HuH-7 (cell line): ENCODE measurements at places on chromosomes 1 and 21.

GRCh38 chr1:33305816-33306652 lies 14.9 kb downstream of the A3GALT2 start:
- DNase-seq, result no peak

DNA sequence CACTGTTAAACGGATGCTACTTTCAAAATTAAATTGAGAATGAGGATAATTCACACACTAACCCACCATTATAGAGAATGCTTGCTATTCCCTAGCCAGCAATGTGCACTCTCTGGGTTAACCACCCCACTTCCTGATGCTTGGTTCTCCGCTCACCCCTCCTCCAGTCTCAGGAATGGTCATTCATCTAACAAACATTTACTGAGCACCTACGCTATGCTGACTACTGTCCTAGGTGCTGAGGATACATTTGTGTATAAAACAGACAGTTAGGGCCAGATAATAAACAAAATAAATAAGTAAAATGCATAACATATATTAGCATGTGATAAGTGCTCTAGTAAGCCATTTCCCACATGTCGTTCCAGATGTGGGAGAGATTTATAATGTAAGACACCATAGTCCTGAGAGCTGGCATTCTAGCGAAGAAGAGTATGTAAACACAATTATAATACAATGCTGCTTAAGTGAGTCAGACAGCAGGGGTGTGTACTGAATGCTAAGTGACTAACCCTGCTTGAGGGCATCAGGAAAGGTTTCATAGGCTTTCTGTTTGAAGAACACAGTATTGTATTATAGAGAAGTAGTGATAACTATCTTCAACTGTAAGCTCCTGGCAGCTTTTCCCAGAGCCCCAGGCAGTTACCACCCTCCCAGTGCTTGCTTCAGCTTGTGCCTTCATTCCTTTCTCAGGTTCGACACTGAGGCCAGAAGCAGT lies 126.7 kb upstream of the CACHD1 start:
- no peak for DNase-seq

GRCh38 chr1:171429137-171429536 lies 56.2 kb upstream of the PRRC2C start:
- DNase-seq, result no peak

DNA sequence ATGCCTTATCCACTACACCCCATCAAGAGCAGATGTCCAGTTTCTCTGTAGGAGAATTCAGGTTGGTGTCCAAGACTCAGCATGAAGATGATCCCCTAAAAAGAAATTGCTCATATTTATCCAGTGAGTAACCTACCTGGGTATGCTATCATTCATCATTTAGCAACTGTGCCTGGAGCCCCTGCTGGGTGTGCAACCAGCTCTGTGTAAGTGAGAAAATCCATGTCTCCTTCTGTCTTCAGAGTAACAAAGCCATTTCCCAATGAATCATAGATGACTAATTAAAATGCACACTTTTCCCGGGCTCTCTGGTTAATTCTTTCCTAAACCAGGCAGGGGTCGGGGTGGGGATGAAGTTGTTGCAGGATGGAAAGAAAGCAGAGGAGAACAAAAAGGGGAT lies 35.8 kb downstream of the OLFML3 start:
- no peak for DNase-seq

DNA sequence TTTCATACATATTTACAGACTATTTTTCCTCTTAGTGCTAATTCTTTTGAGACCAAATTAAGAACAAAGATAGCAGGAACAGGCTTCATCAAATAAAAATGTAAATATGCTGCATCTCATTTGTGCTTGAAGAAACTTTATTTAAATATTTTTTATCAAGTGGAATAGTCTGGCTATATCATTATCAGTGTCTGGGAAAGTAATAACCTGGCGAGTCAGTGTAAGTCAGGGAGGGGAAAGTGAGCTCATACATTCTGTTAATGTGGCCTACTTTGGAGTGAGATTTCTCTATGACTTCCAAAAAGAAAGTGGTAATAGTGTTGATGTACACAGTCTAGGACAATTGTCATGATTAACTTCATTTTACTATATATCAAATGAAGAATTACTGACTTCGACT lies 1045.1 kb downstream of the ADGRL2 start:
- DNase-seq, result no peak

- no peak for DNase-seq
Measured at GRCh38 chr21:16624479-16625118, 888.2 kb upstream of the CXADR start.

- no peak for DNase-seq
Measured at GRCh38 chr1:218964471-218965185, 209.1 kb upstream of the LYPLAL1 start.

DNA sequence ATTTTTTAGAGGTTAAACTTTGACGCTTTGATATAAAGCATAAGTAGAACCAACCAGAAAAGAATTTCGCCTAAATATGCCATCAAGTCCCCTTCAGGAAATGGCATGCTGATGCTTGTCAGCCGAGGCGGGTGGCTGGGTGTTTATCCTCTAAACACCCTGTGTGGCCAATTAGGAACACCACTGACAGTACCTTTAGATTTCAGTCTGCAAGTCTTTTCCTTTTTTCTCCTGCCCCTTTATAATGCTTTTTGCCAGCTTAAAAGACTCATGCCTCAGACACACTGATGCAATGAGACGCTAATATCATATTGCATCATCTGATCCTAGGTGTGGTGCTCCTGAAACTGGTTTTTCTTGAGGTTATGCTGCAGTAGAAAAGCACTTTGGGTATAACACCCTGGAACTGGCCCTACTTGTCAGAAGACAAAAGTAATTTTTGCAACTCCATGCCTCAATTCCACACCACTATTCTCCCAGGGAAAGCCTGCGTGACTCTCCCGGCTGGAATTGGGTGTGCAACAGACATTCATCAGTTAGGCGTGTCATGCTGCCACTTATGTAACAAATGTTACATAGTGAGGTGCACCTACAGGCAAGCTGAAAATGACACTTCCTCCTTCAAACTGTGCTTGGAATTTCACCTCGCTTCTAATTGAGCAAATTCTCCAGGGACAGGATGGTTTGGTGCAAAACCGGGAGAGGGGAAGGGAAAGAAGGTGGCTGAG lies 2.0 kb upstream of the RCC2 start:
- DNase-seq, result peak; percentile 37

DNA sequence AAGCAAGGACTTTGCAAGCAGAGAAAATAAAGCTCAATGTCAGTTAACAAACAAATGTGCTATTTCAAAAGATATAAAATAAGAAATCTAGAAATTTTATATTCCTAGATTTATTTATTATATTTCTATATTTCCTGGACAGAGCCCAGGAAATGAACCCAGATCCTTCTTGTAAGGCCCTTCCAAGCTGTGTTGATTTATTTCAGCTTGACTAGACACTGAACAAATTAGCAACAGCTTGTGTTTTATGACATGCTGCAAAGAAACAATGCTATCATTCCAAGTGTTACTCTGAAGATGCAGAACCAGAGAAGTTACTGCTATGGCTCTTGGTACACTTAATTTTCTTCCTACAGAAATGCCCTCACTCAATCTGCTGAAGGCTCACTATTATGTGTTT lies 6.2 kb downstream of the TGFBR3 start:
- no peak for DNase-seq

DNA sequence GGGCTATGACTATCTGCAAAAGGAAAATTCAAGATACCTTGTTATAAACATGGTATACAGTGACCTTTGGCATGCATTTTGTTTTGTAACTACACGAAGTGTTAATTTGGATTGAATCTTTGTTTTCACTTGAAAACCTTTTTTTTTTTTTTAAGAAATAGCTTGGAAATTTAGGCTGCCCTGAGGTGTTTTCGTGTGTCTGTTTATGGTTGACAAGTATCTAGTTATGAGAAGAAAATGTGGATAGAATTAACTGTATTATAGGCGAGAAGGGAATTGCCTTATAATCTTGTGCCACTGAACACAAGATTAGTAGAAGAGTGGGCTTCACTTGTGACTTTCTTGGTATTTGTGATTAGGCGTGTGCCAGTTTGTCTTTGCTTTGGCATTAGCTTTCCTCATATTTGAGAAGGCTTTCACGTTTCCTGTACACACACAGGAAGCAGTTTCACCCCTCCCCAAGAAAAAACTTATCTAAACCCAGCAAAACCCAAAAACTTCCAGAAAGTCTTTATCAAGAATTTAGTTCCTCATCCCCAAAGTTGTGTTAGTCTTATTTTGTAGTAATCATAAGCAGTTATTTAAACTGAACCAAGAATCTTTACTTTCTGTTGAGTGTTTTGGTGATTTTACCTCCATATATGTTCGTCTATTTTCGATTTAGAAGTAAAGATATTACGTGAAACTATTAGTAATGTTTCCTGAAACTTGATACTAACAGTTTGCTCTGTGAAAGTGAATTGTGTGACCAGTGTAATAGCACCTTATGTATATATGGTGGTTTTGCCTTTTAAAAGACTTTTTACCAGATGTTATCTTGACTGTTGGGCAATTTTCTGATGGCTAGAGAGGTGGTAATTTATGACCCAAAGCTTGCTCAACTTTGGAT lies 3.8 kb downstream of the DYRK1A start:
- DNase-seq, result no peak
